NCI-H1694 (cell line): ENCODE measurements at places on chromosomes 13 and 19.

DNA sequence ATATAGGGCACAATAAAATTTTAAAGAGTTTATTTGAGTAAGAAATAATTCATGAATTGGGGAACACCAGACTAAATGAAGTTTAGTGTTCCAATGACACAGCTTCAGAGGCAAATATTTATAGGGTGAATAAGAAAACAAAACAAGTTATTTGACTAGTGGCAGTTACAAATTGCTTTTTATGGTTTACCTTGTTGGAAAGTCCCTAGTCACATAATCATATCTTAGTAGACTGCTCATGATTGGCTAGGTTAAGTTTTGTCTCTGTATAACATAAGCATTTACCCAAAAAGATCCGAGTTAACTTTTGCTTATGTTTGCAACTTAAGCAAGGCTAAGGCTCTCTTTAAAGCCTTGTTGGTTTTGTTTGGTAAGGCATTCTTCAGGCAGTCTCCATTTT, 224.7 kb upstream of the MIR17HG start:
- no peak for DNase-seq

- DNase-seq: no peak
These were observed 795 bp upstream of the ABCA7 start for GRCh38 chr19:1038978-1039645.

GRCh38 chr19:17304386-17305215, 1.1 kb upstream of the MRPL34 start:
- no peak for DNase-seq

DNA sequence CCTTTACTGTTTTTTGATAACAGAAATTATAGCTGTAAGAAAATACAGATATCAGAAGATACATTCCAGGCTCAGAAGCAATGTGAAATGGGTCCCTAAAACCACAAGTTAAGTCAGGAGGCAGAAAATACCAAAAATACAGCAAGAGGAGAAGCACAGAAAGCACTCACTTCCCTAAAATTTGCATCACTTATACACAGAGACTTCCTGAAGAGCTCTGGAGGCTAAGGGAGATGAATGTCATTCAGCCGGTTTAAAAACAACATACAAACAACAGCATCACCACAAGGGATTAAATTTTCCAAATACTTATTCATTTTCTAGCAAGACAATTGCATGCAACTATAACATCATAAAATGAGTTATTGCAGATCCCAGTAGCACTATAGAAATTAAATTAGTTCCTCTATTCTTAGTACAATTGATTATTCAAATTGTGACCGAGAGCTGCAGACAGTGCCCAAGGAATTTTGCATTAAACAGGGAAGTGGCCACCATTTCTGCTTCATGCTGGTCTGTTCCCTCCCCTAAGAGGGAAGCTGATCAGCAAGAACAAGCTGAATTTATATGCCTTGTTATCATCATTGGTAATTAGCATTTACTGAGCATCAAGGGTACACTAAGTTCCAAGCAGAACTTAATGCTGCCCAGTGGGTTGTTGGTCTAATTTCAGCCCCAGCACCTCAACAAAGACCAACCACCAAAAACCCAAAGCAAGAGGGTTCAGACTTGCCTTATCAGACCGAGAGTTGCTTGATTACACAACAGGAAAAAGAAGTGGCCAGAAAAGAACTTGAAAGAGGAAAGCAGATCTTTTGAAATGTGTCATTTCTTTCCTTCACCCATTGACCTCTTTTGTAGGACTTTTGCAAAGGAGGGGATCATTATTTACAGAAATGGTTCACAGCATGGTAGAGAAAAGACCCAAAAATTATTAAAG, 140.7 kb downstream of the KCTD12 start:
- DNase-seq: no peak

- DNase-seq: no peak
These were observed 27.7 kb upstream of the UBL3 start for GRCh38 chr13:29878101-29878500.

- no peak for DNase-seq
These were observed 687.4 kb downstream of the DIAPH3 start for GRCh38 chr13:59476366-59476765.

GRCh38 chr19:6464070-6464873, at the start of gene CRB3:
Gene CRB3 (plus strand): TSS chr19:6464271. CDS start chr19:6464702, 431 bp downstream.
- no peak for DNase-seq

- peak; percentile 91 for DNase-seq
These were observed 91.0 kb upstream of the SLC15A1 start for GRCh38 chr13:98843482-98843877.

- no peak for DNase-seq
These were observed 9.9 kb upstream of the KPNA3 start for GRCh38 chr13:49802426-49802825.

GRCh38 chr19:17751912-17752273, 616 bp downstream of the FCHO1 start:
- DNase-seq: no peak

GRCh38 chr19:12331211-12331941, 2.1 kb downstream of the ZNF563 start:
- DNase-seq: no peak
